ENCODE measurements at places on chromosomes 5 and 9.

- no peak for DNase-seq
Measured at GRCh38 chr5:180046656-180047055, 24.9 kb downstream of the RNF130 start.

DNA sequence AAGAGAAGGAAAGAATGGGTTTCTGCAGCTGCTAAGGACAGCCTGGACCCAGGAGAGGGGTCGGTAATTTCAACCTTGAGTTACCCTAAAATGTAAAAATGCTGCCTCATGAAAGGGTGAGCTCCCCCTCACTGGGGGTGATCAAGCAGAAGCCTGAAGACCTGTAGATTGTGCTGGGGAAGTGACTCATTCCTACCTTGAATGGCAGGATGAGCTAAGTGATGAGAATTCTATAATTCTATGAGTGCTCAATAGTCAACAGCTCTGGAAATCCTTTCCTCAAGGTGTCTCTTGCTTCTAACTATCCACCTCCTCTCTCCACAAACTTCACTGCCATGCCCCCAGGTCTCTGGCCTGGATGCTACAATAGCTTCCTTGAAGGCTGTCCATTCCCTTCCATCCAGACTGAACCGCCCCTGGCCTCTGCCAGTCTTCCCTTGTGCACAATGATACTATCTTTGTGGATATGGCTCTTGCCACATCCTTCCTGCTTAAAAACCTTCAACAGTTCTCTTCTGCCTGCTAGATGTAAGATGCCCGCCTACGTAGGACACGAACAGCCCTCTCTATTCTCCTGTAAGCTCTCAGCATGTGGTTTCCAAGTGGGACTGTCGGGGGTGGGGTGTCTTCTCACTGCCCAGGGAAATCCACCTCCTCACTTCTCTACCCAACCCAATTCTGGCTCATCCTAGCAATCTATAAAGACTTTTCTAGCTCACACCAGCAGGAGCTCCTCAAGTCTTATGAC, 50.6 kb downstream of the PTPN3 start:
- DNase-seq = no peak

GRCh38 chr9:82601293-82601771, 461.6 kb downstream of the RASEF start:
- DNase-seq = no peak

DNA sequence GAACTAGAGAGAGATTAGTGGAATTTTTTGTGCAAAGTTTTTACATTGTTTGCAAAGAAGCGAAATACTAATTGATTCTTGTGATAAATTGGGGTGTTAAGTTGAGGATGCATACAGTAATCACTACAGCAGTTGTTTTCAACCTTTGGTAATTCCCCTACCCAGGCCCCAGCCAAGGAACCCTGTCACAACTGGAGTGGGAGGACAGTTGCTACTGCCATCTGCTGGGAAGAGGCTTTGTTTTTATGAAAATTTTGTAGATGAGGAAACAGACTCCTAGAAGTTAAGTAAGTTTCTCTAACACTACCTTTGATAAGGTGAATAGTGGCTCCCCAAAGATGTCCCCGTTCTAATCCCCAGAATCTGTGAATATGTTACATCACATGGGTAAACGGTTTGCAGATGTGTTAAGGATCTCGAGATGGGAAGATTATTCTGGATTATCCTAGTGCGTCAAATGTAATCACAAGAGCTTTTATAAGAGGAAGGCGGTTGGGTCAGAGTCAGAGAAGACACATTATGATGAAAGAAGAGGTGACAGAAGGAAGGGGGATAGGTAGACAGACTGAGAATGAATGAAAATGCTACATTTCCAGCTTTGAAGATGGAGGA, 34.0 kb upstream of the PPP1R2B start:
- DNase-seq = peak; percentile 8

- no peak for DNase-seq
Measured at GRCh38 chr9:89793551-89793950, 188.7 kb downstream of the GADD45G start.

DNA sequence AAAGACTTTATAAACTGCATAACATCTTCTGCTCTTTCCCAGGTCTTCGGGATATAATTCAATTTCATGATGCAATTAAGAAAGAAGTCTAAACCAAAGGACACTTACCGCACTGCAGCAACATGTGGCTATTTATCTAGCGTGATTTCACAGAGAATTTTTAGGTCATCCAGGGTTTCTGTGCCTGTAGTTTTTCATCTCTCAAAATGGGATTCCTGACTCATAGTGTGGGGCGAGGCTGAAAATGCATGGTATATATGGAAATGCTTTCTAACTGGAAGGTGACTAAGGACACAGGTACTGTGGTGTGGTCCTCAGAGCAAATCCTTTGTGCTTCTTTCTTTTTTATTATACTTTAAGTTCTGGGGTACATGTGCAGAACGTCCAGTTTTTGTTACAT, 557.7 kb upstream of the KLF4 start:
- no peak for DNase-seq

GRCh38 chr9:1005043-1005667, 28.7 kb downstream of the DMRT3 start:
- no peak for DNase-seq

DNA sequence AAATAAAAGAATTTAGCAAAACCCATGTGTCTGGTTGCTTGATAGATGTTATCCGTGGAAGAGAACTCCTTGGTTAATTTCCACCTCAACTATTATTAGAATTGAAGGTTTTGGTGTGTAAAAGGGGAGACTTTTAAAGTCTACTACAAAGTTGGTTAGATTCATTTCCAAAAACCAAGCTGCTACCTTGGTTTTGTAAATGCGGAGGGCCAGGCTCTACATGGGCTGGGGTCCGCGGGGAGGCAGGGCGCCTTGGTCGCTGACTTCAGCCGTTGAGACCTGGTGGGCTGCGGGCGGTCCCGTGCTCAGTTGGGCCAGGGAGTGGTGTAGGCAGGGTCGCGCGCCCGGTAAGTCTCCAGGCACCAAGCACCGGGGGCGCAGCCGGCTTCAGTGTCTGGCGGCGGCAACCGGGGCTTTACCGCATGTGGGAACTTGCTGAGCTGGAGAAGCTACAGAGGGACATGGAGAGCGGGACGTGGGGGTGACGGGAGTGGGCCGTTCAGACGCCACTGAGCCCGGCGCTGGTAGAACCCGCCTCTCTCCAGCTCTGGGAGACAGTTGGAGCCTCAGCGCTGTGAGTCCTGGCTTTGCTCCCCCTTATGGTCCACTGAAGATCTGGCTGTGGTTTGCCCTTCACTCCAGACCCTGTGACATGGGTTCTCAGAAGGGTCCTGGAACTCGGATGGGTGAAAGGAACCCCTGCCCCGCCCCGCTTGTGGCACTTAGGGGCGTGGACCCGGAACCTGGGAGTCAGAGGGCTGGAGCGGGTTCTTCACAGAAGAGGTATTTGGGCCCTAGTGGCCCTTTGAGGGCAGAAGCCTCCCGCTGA, 11.8 kb downstream of the NR2F1 start:
- no peak for DNase-seq

GRCh38 chr9:38687992-38688391, 31.9 kb downstream of the FAM240B start:
- no peak for DNase-seq

- no peak for DNase-seq
Measured at GRCh38 chr9:27398982-27399653, 102.2 kb upstream of the EQTN start.

- peak; percentile 88 for DNase-seq
Measured at GRCh38 chr9:137237759-137238726, 3.0 kb upstream of the TUBB4B start.

DNA sequence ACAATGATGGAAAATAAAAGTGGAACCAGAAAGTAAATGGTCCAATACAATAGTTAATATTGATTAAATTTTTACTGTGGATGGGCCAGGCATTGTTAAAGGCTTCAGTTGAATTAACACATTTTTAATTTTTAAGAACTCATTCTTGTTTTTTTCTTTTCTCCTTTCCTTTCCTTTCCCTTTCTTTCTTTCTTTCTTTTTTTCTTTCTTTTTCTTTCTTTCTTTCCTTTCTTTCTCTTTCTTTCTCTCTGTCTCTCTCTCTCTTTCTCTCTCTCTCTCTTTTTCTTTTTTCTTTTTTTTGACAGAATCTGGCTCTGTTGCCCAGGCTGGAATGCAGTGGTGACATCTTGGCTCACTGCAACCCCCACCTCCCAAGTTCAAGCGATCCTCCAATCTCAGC, 13.3 kb upstream of the OTULINL start:
- DNase-seq = no peak

DNA sequence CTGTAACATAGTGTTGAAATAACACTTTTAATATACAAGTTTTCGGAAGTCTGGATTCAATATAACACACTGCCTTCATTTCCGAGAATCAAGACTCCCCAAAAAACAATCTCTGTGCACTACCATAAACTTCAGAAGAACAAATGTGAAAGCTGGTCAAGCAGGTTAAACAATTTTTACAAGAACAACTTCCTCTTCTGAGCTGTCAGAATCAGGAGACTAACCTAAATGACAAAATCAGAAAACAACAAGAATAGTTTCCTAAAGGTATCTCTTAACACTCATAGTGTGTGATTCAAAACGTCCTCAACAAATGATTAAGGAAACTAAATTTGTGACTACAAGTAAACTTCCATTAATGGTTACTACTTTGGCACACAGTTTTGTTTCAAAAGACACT, 11.6 kb downstream of the C9orf72 start:
- DNase-seq = no peak

GRCh38 chr5:955886-956761, 52.5 kb upstream of the NKD2 start:
- no peak for DNase-seq

- no peak for DNase-seq
Measured at GRCh38 chr9:73162987-73163768, 11.5 kb downstream of the ANXA1 start.

DNA sequence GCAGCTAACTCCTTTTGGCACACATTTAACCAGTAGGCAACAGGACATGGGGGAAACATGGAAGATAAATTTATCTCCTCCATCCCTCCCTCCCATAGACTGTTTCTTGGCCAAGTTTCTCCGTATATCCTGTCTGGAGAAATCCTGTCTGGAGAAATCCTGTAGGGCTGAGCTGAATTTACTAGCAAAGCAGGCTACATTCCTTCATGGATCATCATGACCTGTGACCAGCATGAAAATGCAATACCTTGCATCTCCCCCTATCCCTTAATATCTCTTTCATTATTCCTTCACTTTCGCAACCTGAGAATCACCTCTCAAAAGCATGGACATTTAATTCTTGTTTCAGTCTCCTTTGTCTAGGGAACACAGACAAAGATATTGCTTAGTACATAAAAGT, 379.1 kb downstream of the PSAT1 start:
- DNase-seq = no peak

GRCh38 chr9:61673664-61674381, 484.0 kb downstream of the SPATA31A7 start:
- DNase-seq = no peak

DNA sequence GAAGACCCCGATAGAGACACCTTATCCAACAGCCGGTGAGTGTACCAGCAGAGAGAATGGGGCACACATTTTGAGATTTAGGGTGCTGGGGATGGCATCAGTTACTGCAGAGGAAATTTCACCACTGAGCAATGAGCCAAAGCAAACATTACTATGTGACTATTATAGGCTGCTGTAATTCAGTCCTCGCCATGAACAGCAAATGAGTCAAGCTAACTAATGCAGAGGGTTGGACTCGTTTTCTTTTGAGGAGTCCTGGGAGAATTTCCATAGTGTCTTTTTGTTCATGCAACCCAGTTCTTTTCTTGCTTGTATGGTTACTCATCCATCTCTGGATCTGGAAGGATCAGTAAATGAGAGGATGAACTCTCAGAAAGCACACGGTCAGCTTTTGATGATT, 323.8 kb downstream of the PSAT1 start:
- no peak for DNase-seq

DNA sequence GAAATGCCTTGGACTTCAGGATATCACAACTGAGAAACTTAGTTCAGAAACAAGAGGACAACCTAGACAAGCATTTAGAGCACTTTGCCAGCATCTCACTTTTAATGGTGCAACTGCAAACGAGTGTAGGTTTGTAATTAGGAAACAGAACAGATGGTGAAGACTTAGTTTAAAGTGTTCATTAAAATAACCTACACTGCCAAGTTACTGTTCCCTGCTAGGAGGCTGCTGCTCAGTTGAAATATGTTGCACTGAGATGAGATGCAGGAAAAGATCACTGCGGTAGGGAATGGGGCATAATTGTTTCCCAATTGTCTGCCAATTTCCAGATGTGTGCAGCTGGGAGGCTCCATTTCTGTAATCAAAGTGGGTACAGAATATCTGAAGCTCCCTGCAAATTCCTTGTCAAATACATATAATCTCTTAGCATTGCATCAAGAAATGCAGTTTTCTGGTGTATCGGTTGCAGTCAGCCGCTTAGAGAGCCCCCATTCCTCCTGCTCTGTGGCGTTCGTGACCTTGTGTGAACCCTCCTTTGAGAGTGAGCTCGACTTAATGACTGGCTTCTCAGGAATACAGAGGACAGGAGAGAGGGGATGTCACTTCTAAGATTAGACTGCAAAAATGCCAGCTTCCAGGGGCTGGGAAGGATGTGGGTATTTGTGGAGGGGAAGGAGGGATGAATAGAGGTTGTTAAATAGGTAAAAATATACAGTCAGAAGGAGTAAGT, 448.9 kb downstream of the MED10 start:
- DNase-seq = no peak

DNA sequence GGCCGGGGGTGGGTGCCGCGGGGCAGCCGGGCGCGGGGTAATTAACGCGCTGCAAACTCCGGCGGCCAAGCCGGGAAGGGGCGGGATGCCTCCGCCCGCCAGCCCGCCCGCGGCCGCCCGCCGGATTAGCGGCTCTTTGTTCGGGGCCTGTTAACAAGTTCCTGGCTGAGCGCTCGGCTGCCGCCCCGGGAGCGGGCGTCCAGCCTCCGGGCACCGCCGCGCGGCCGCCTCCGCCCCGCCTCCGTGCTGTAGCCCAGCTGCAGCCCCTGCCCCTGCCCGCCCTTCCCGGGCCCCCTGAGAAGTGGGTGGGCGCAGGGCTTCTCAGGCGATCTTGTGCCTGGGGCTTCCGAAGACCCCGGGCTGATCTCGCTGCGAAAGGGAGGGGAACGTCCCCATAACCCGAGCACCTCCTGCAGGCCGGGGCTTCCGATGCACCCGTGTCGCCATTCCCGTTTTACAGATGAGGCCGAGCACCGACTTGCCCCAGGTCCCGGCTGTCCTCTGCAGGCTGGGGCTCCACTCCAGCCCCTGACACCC, 7.5 kb downstream of the UNC5A start:
- peak; percentile 48 for DNase-seq

DNA sequence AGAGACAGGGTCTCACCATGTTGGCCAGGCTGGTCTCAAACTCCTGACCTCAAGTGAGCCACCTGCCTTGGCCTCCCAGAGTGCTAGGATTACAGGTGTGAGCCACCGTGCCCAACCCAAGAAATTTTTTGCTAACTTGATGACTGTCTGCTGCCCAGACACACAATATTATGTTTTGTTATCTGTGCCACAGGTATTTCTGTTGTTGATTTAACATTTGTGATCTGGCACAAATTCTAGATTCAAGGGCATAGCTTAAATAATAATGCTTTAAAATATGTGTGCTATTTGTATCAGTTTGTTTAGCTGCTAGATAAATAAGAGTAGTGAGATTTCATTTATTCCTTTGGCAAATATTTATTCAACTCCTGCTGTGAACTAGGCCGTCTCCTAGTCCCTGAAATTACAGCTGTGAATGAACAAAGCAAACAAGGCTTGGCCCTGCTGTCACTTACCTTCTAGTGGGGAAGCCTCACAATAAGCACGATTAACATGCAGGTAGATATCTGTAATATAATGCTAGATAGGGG, 35.3 kb downstream of the GAPVD1 start:
- DNase-seq = peak; percentile 85

- DNase-seq = no peak
Measured at GRCh38 chr5:122121479-122122465, 7.6 kb upstream of the ZNF474 start.
